SK-MEL-5 (cell line): ENCODE measurements at places on chromosomes 1 and 21. TPM values are rescaled to one million over a fixed set of nuclear protein-coding genes. Genes with fewer than 3 reads are reported as not detected.

FLG2 gene
- not detected in 2 replicates for total RNA-seq

GSTM1 gene
- not detected in 2 replicates for total RNA-seq

CLEC20A gene
- not detected in 2 replicates for total RNA-seq

LCE1F gene
- total RNA-seq: not detected in 2 replicates

- no peak for DNase-seq
Measured at GRCh38 chr1:194298007-194298598, 1111.7 kb upstream of the B3GALT2 start.

DNA sequence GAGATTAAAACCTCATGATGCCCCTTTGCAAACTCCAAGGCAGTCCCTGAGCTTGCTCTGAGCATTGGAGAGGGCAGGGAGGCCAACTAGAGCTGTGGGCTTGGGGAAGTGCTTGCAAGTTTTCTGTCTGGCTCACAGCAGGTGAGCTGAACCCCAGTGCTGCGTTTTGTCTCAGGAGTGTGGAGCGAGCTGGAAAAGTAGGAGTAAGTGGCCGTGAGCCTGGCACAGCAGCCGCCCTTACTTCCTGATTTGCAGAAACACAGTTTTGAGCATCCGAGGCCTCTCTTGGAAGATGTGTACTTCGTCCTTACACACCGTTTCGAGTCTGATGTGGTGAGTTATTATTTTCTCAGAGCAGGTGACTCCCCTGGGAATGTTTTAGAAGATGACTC is 221.2 kb upstream of the C1orf174 start:
- DNase-seq: no peak
